ENCODE measurements at places on chromosomes 7 and 10.

- DNase-seq = no peak
Measured at GRCh38 chr10:60739558-60739957, 38.7 kb upstream of the CDK1 start.

DNA sequence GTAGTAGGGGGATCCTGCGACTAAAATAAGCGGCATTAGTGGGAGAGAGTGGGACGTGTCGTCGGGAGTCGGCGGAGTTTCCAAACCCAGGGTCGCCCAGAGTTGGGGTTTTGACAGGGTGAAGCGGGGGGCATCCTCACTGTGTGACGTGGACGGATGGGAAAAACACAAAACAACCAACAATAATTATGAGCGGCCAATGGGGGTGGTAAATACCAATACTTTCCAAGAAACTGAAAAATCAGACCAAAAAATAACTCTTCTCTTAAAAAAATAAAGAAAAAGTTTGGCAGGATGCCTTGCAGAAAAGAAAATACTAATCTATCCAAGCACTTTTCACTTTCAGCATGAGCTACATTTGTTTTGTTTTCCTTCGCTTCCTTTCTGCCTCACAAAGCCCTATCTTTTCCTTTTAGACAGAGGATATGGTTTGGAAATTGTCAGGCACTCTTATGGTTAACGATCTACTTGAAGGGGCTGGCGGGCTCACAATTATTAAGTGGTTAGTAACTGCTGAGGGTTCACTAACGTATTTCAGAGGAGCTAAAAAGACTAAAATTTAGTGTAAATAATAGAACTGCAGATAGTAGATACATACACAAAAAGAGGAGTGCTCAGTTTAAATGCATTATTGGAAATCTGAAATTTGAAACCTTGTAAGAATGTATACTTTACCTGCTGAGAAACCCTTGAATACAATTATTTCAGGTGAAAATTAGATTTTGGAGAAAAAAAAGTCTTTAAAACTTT is 802 bp upstream of the CDK6 start:
- DNase-seq = no peak

DNA sequence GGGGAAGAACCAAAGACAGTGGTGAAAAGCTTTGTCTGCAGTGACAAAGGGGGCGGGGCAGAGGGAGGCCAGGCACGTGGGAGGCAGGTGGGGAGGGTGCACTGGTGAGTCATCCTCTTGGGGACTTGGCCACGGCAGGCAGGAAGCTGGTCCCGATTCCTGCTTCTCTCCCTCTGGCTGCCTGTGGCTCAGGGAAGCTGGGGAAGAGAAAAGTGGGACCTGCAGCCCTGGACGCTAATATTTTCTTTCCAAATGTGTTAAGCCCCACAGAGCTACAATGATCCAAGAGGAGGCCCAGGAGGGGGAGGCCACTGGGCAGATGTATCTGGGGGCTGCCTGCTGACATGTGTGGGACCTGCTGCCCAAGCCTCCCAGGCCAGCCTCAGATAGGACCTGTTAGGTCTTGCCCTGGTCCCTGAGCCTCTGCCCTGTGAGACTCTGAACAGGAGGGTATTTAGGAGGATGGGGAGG is 231.8 kb downstream of the KCNMA1 start:
- DNase-seq = no peak

DNA sequence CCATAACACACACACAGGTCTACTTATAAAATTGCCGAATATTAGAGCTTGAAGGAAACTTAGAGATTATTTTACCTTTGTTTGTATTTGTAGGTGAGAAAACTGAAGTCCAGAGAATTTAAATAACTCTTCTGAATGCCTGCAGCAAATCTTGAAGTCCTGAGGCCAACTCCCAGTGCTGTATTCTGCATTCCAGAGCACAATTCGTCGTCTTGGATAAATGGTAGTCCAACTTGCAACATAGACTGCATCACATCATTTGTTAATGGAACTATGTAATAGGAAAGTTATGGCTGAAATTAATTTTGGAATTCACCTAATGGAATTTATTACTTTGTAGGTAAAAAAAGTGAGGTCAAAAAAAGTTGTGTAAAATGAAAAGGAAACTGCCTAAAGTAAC is 37.3 kb upstream of the SEMA3D start:
- no peak for DNase-seq

DNA sequence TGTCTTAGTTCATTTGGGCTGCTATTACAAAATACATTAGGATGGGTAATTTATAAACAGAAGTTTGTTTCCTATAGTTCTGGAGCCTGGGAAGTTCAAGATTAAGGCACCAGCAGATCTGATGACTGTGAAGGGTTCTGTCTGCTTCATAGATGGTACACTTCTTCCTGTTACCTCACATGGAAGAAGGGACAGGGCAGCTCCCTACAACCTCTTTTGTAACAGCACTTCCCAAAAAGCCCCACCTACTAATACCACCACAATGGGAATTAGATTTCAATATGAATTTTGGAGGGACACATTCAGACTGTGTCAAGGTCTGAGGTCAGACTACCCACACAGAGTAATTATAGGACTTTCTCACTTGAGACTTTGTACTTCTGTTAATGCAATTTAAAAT is 260.3 kb downstream of the ARHGAP12 start:
- no peak for DNase-seq

DNA sequence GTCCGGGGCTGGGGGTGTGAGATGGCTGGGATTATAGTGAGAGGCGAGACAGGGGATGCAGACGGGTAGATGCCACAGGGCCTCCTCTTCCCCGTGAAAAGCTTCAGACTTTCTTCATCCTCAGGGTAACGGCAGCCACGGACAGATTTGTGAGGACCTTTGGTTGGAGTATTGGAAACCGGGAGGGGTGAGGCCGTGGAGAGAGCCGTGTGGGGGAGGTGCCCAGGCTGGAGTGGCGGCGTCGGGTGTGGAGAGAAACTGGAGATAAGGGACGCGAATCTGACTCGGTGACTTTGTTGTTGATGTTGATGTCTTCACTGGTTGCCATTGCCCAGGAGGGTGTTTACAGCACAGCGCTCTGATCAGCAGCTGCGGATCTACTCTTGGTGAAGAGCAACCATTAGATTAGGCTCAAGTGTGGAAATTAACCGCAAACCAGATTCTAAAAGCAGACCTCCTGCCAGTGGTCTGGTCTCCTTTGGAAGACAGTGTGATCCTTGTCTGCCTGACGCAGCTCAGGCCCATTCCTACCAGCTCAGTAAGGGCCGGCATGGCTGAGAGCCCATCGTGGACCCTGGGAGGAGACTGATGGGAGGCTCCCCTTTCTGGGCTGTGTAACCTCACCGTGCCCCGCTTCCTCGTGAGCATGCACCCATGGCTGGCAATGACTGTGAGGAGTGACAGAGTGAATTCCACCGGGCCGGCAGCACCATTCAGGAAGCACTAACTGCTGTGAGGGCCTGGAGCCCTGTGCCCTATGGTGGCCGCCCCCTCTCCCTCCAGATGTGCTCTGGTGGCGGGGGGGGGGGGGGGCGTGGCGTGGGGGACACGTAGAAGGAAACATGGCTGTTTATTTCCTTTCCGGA is 90.3 kb downstream of the INPP5A start:
- no peak for DNase-seq

GRCh38 chr7:41002741-41003610 is 699.9 kb downstream of the INHBA start:
- DNase-seq = no peak

- DNase-seq = no peak
Measured at GRCh38 chr10:91150631-91151030, 69.8 kb upstream of the PCGF5 start.

- DNase-seq = no peak
Measured at GRCh38 chr10:92965314-92965713, 95.3 kb upstream of the CYP26C1 start.

DNA sequence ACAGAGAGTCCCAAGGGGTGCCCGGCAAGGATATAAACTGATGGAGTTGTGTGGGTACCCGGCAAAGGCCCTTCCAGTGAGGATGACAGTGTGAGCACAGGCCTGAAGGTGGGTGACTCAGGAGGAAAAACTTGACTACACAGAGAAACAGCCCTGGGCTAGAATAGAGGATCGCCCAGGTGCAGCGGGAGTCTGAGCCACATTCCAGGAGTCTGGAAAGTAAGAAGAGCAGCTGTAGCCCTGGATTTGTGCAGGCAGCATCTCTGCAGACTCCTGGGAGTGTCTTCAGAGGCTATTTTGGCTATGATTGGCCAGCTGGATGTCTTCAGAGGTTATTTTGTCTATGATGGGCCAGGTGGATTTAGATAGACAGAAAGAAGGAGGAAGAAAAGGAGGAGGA is 367.6 kb upstream of the MKI67 start:
- DNase-seq = no peak

GRCh38 chr10:78063236-78063635 is 29.6 kb downstream of the RPS24 start:
- no peak for DNase-seq

GRCh38 chr7:88759230-88760135 is at the start of gene ZNF804B:
Gene ZNF804B, plus strand, starts transcription at chr7:88759700. Its CDS starts 277 bp downstream, at chr7:88759977.
- no peak for DNase-seq

GRCh38 chr7:1741246-1741645 is 71.2 kb downstream of the ELFN1 start:
- DNase-seq = no peak
